ENCODE measurements at places on chromosomes 2 and 18.

DNA sequence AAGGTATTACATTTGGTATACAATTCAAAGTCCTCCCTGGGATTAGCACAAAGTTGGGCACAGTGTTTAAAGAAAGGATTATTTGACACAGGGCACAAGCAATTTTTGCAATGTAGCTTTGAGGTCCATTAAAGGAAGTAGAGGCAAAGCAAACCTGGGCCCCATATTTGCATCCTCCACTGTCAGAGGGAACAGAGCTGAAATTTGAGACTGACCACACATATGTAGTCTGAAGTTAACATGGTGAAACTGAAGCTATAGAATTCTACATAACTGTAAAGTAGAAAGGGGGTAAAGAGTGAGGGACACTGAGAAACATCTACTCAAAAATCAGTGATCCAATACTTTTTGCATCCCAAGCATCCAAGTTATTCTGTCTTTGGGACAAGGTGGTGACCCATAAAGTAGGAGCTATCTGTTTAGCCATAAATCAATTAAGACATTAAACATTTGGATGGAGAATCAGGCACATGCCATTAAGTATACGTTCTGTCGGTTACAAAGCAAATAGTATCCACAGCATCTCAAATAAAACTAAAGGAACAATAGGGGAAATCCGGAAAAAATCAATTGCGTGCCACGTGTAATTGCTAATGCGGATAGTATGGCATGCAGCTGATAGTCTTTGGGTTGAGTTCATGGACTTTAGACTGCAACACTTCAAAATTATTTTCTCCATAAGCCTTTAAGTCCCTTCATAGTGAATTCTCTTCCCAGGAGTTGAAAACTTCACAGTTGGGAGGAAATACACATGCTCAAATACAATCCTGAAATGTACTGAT lies 72.6 kb downstream of the PLEKHM3 start:
- no peak for DNase-seq

GRCh38 chr2:239697399-239698164 lies 296.8 kb upstream of the HDAC4 start:
- DNase-seq: no peak

GRCh38 chr2:137031731-137032130 lies 266.4 kb downstream of the THSD7B start:
- DNase-seq: no peak

GRCh38 chr2:113847144-113847543 lies 42.7 kb upstream of the ACTR3 start:
- peak; percentile 50 for DNase-seq

- no peak for DNase-seq
Observed at GRCh38 chr18:24474406-24474805, 14.0 kb downstream of the HRH4 start.

DNA sequence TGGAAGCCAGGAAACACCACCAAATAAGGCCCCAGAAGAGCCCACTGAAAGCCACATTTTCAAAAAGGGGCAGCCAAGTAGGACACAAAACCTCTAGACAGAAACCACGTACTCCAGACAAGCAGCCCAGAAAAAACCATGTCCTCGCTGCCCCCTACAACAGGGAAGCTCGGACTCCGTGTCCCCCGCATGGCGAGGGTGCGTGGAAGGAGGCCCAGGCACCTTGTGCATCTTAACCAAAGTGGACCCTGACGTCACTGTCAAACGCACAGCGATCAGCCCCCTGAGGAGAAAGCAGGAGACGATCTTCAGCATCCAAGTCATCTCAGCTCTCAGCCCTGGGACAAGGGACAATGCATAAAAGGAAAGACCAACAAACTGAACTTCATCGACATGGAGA lies 168.4 kb downstream of the EIPR1 start:
- no peak for DNase-seq

DNA sequence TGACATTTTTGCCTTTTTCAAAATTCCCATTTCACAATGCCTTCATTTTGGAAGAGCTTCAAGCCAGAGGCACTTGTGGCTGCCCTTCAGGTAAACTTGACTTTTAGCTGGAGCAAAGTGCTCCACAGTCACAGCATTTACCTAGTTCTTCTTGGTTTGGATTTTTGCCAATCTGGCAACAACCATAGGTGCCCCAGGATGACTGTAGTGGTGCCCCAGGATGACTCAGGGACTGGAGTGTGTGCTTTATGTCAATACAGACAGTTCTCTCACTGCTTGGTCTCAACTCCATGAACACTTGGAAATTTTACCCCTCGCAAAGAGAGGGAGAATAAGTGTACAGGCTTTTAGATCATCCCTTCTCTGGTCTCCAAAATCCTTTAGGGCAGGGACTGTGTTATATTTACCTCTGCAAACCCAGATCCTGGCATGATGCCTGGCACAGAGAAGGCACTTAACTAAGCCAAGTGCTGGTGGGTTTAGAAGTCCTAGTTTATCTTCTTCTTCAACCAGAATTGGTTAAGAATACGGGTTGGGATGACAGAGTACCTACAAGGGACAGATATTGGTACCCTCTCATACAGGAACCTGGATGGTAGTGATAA lies 15.3 kb upstream of the PTPN4 start:
- peak; percentile 15 for DNase-seq
